ENCODE measurements at places on chromosomes 5 and 9.

DNA sequence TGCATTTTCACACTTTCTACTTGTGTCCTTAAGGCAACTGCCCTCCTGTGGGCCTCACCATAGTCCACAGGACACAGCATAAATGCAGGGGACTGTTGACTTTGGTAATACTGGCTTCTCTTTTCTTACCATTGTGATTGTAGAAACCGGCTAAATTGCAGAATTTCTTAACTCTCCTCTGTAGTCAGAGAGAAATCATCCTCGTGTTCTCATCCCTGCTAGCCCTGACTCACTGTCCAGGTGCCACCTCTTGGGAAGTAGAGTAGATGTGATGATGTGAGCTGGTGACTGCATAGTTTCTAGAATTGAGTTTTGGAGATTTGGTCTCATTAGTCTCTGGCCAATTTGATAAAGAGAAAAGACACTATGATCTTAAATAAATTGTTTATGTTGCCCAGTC, 5.5 kb downstream of the PHF24 start:
- no peak for DNase-seq

DNA sequence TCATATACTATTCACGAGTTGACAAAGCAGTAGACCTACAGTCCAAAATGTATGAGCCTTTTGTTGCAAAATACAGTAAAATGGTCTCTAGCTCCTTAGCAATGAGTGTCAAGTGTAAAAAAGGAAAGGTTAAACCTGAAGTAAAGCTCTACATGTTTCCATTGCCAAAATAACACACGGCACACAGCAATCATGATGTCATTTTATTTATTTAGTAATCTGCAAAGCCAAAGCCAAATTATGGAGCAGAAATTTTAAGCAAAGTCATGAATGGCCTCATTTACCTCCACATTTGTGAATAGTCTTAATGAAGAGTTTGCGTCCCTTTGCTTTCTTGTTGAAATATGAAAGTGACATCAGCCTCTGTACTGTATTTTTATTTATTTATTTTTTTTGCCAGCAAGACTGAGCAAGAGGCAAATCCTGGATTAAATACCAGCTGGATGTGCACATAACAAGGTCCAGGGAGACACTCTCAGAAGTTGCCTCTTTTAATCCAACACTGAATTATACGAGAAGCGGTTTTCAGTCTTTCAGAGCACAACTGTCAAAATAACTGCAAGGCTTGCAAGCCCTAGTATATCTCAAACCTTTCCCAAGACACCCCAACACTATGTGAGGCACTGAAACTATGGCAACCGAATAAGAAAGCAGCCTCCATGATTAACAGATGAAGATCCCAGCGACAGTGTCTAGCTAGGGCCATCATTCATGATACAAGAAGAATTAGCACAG, 9.7 kb downstream of the SEMA6A start:
- DNase-seq: peak; percentile 37

- peak; percentile 37 for DNase-seq
Observed at GRCh38 chr9:84121991-84122523, 141.5 kb downstream of the RMI1 start.

DNA sequence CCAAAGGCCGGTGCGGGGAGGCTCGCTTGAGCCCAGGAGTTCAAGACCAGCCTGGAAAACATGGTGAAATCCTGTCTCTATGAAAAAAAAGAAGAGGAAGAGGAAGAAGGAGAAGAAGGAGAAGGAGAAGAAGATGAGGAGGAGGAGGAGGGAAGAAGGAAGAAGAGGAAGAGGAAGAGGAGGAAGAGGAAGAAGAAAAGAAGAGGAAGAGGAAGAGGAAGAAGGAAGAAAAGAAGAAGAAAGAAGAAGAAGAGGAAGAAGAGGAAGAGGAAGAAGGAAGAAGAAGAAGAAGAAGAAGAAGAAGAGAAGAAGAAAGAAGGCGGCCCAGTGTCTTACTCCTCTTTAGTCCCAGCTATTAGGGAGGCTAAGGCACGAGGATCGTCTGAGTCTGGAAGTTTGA, 44.8 kb upstream of the XPA start:
- DNase-seq: no peak

- peak; percentile 14 for DNase-seq
Observed at GRCh38 chr5:42912184-42912798, 100.6 kb upstream of the SELENOP start.

GRCh38 chr5:156912869-156913268, 50.2 kb downstream of the TIMD4 start:
- DNase-seq: no peak

- DNase-seq: no peak
Observed at GRCh38 chr9:81529556-81530193, 159.7 kb downstream of the TLE1 start.

DNA sequence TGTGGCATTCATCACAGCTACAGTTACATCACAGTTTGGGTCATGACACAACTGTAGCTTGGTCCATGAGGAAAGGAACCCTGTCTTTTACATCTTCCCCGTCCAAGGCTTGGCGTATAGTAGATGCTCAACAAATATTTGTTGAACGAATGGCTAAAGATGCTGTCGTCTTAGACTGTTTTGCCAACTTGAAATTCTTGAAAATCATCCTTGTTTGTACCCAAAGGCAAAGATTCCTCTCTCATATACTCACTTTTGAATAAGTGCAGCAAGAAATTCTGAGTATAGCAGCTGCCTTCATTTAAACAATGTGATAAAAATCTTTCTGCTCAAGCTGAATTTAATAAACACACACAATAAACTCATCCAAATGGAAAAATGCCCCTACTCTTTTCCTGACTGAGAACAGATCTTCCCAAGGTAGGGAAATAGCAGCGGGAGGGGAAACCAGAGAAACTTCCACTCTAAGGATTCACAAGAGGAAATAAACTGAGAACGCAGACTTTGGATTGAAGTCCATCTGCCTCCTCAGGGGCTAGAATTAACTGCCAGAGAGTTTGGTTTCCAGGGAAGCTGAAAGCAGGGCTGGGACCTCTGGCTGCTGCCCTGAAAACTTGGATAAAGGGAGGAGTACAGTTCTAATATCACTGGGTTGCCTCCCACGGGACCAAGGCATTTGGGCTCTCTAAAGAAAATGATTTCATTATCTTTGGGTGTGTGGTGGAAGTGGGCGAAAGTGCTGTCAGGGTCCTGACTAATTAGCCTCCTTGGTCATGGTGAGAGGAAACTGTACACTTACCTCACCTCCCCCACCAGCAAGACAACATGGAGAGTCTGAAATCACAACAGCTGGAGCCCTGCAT, 99.1 kb downstream of the DPYSL3 start:
- peak; percentile 94 for DNase-seq

DNA sequence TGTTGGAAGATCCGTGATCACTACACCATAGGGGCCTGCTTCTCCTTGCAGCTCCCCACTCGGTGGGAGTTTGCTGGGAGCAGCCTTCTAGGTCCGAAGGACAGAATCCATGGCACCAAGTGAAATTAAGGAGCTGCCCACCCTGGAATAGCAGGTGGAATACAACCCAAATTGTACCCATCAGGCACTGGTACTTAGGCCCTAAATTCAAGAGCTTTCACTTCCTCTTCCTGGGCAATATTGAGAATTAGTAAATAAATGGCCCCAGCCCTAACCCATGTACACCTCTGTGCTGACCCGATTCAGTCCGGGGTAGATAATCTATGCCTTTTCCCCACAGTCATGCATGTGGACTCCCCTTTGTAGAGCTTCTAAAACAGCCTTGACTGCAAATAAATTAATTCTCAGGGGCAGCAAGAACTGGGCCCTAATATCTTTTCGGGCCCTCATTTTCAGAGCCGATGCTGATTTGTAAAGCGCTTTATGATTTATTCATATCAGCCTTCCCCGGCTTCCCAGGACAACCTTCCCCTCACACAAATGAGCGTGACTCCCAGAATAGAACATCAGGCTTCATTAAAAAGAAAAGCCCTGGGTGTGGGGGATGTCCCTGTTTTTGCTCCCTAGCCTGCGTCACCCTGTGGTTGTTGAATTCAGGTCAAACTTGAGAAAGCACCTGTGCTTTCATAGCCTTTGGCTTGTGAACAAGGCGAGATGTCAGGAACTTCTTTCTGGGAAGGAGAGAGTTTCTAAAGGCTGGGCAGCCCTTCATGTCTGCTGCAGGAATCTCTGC, 126.1 kb upstream of the TBC1D2 start:
- DNase-seq: no peak

GRCh38 chr5:30561771-30562170, 631.7 kb upstream of the CDH6 start:
- no peak for DNase-seq

DNA sequence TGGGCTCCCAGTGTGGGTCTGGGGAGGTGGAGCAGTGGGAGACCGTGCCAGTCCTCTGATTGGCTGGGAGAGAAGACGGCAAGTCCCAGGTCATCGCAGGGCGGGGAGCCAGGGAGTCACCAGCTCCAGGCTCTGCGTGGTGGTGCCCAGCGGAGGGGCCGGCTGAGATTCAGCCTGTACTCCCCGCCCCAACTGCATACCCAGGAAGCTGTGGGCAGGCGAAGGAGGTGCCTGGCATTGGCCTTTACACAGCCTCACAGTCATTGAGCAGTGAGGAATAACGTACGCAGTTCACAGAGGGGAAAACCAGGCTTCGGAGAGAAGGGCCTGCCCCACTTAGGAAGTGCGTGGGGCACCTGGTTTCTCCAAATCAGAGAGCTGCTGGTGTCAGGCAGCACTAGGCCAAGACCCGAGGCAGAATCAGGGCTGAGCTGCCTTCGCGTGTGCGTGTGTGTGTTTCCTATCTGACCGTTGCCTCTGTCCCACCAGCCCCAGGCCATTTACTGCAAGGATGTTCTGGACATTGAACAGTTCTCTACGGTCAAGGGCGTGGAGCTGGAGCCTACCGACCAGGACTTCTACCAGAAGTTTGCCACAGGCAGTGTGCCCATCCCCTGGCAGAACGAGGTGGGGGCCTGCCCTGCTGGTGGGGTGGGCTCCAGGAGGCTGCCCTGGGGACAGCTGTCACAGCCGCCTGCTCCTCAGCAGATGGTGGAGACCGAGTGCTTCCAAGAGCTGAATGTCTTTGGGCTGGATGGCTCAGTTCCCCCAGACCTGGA, 6.2 kb upstream of the PRR7 start:
- DNase-seq: peak; percentile 0

GRCh38 chr9:98117984-98118639, 910 bp downstream of the TRIM14 start:
- DNase-seq: no peak

DNA sequence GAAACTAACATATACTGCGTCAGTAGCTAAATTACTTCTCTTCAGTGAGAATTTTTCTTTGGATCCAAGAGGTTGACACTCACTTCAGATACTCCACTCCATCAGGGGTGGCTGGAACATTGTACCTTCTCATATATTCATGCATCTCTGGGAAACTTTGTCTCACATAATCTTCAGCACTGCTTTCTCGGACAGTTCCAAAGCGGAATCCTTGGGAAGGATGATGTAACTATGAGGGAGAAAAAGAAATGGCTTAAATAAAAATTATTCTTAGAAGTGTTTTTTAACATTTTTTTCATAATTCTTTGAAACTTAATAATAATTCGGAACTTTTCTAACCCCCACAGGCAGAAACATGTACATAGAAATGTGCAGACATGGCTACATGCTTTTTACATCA, 33.4 kb upstream of the PPP3R2 start:
- DNase-seq: peak; percentile 51

DNA sequence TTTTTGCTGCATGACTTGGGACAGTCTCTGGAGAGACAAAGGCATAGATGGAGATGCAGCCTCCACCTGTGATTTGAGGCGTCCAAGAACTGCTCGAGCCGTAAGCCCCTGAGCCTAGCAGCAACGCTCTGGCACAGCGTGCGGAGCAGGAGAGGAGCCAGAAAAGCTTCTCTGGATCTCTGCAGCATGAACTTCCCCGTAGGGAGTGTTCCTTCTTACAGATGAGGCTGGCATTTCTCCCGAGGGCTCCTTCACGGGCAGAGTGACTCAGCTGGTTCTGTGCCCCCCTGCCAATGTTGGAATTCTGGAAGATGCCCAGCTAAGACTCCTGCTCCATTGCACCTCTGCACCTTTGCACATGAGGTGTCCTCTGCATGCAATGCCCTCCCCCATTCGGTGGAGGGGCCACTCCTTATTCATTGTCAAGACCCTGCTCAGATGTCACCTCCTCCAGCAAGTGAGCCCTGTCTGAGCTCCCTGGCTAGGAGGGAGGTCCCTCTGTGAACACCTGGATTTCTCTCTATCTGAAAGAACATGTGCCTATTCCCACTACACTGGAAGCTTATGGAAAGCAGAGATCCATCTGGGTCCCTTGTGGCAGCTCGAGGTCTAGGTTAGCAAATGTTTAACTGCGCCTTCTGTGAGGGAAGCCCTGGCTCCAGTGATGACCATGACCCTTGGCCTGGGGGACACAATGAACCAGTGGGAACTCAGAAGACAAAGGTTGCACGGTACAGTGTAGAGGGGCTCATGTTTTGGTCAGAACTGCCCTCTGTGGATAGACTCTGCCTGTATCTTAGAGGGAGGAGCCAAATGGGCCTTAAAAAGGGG, 39.6 kb downstream of the SH3PXD2B start:
- DNase-seq: peak; percentile 96
